ENCODE measurements at places on chromosomes 1 and 21.

- peak; percentile 87 for DNase-seq
Measured at GRCh38 chr21:45615145-45615711, 28.3 kb upstream of the PCBP3 start.

GRCh38 chr1:12383001-12383400 is 153.2 kb downstream of the VPS13D start:
- no peak for DNase-seq

DNA sequence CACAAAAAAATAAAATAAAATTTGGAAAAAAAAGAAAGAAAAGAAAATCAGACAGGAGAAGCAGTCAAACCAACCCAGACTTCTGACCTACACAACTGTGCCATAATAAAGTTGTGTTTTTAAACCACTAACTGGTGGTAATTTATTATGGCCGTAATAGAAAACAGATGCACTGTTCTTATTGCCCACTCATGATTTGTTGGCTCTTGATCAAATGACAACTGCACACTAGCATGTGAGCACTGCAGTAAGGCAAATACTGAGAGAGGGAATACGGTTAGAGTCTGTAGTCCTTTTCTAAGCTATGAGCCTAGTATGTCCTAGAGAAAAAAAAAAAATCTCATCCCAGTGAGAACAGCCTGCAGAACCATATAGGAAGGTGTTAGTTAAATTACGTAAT is 61.2 kb upstream of the TNR start:
- no peak for DNase-seq

GRCh38 chr1:64245495-64245894 is 42.1 kb downstream of the UBE2U start:
- DNase-seq = no peak

GRCh38 chr1:151801310-151801820 is 3.9 kb downstream of the LINGO4 start:
- no peak for DNase-seq

- DNase-seq = no peak
Measured at GRCh38 chr1:49364676-49365075, 588.0 kb upstream of the BEND5 start.

- DNase-seq = no peak
Measured at GRCh38 chr1:231591466-231591865, 35.1 kb upstream of the DISC1 start.

GRCh38 chr1:160397651-160398050 is 2.7 kb upstream of the VANGL2 start:
- no peak for DNase-seq

DNA sequence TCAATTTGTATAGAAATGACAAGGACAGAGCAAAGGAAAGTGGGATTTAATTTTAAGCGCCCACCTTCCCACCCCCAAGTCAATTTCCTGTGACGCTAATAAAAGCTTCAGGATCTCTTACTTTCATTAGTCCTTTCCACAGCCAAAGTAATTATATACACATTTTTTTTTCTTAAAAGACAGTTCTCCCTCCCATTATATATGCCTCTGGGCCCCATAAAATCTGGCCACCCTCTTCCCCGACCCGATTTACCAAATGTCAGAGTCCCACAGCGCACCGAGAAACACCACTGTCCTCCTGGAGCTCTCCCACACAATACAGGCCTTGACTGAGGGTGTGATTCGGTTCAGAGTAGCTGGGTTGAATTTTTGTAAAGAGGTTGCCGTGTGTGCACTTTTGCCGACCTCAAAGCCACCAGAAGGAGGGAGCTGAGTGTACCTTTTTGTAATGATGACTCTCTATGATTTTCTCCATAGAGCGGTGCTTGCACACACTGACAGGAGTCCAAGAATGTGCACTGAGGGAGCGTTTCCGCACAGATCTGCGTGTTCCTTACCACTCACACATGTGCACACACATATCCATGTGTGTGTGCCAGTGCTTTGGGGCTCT is 26.2 kb upstream of the IL10 start:
- no peak for DNase-seq

DNA sequence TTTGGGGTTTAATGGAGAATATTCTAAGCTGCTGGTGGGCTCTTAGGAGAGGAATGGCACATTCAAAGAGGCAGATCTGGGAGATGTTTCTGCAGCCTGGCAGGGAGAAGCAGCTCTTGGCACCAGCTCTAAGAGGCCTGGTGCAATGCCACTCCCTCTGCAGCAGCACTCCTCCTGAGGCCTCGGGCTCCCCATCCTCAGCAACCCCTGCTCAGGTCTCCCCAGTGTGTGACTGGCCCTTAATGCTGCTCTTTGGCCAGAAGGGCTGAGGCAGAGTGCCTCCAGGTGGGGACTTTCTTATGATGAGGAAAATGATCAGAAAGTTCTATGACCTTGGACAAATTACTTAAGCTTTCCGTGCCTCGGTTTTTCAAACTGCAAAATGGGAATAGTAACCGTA is 55.5 kb downstream of the MAB21L3 start:
- no peak for DNase-seq

DNA sequence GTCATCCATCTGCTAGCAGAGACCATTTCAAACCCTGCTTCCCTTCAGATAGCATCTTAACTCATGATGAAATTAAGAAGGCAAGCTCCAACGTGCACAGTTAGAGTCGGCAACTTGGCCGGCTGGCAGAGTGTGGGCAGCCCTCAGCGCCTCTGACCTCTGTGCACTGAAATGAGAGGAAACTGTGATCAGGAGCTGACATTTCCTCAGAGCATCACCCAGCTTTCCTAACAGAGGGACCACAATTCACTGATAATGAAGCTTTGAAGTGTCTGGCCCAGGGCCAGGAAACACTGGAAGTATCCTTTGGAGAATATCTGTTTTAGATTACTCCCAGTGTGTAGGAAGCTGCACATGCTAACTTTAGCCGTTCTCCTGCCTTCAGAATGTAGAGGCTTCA is 145.0 kb upstream of the ZC3H11B start:
- no peak for DNase-seq

DNA sequence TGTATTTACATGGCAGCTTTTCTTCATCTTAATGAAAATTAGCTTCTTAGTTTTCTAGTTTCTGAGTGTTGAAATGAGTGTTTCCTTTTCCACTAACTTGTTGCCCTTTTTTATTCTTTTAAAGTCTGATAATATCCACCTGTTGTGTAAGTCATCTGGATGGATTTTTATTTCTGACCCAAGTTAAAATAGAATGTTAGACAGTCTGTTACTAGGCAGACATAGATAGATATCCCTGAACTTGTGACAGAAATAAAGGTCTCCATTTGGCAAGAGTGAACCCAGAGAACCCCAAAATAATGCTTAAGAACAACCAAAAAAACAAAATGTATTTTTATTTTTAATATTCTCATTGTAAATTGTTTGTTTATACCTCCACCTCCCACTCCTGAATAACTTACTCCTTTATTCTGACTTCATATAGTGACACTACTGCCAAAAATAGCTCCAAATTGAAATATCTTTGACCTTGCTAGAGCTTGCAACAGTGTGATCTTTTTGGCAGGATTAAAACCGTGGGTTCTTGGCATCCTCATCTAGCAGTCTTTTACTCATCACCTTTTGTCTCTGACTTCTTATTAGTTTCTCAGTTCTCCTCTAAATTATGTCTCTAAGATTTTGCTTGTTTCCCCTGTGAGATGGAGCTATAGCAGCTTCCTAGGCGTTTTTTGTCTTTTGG is 26.9 kb upstream of the SH3D21 start:
- DNase-seq = no peak

GRCh38 chr21:42807938-42808613 is 71.3 kb downstream of the WDR4 start:
- DNase-seq = no peak

- DNase-seq = no peak
Measured at GRCh38 chr1:175343945-175344344, 151.4 kb upstream of the KIAA0040 start.

DNA sequence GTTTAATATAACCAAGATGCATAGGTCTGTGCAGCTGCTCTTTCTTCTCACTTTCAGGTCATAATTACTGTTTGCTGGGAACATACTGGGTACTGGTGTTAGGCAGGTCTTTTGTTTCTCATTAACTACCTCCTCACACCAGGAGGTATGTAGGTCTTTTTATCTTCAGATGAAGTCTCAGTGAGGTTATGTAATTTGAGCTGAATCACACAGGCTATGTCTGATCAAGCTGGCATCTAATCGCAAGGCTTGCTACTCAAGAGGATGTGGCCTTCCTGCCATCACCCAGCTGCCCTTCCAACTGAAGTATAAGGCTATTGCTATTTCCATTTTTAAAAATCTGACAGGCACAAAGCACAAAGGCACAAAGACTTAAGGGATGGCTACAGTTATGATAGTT is 96.4 kb downstream of the RUNX1 start:
- DNase-seq = no peak

DNA sequence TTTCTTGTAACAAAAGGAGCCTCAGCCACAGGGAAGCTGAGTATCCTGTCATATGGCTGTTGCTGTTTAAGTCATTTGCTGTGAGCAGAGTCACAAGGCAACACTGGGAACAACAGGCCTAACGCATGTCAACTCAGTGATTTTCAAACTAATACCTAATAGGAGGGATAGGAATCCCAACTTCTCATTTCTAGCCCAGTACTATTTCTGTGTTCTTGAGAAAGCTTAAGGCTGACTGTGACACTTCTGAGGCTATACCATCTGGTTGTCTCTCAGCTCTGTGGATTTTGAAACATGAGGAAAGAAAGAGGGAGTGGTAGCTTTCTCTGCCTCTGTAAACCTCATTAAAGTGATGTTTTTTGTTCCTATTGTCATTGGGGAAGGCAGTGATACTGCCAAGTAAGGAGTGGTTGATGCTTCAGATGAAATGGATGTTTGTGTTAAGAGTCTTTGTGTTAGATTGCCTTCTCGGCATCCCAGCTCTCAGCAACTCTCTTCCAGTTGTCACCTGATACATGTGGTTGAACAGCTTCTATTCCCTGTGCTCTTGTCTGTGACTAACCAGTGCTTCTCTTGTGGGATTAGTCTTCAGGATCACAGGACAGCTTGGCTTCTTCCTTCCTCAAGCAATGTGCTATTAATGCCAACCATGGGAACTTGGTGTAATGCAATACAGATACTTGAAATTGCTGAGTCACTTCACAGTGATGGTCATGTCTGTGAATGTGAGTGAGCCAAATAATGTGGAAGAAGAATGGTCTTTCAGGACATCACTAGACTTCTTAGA is 166.8 kb upstream of the IVNS1ABP start:
- DNase-seq = no peak

DNA sequence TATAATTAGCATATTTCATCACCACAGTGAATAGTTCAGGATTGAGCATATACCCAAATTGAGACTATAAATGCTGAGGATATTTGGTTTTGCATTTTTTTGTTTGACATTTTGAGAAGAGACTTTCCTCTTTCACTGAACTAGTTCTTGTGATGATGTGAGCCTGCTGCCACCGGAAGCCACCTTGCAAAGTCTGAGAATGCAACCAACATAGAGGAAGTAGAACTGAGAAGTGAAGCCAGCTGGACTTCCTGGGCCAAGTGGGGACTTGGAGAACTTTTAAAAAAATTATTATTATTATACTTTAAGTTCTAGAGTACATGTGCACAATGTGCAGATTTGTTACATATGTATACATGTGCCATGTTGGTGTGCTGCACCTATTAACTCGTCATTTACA is 102.3 kb downstream of the RPE65 start:
- peak; percentile 73 for DNase-seq

- no peak for DNase-seq
Measured at GRCh38 chr1:38917337-38917736, 24.3 kb downstream of the RHBDL2 start.

GRCh38 chr21:33824156-33824941 is 91.3 kb downstream of the ATP5PO start:
- no peak for DNase-seq

GRCh38 chr1:154533952-154534844 is 24.3 kb downstream of the UBE2Q1 start:
- DNase-seq = no peak

DNA sequence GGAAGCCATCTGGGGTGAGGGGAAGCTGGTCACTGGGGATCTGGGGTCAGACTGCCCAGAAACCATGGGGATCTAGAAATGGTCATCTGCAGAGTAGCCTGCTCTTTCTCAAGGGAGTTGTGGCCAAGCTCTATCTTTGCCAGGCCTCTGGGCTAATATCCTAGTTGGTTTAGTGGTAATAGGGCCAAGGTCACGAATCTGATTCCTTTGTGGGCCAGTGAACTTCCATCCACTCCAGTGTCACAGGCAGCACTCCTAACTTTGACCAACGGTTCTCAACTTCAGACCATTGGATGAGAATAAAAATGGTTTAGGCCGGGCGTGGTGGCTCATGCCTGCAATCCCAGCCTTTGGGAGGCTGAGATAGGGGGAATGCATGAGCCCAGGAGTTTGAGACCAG is 28.1 kb upstream of the PPP2R5A start:
- no peak for DNase-seq

DNA sequence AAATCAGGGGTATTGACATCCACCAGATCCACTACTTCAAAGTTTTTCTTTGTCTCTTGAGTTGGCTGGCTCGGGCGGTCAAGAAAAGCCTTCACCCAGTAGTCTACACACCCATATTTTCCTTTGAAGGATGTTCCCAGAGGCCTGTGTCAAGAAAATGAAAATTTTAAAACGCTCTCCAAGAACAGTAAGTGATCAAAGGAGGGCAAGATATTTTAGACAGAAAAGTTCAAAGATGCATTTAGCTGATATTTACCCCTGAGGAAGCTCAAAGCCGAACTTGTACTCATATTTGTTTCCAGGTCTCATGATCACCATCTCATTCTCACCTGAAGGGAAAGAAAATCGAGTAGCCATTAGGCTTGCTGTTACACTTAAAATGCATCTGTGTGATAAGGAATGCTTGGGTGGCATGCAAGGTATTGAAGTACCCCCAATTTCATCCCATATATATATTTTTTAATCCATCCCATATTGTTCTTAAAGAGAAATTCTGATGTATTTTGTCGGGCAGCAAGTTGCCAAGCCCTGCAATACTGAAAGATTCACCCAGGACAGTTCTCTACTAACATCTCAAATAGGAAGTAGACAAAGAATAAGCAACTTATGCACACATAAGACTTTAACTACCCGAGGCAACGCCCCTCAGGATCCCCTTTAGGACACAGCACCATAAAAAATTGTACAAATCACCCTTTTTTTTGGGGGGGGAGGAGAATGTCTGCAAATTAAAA is 1.1 kb downstream of the TXNIP start:
- no peak for DNase-seq

DNA sequence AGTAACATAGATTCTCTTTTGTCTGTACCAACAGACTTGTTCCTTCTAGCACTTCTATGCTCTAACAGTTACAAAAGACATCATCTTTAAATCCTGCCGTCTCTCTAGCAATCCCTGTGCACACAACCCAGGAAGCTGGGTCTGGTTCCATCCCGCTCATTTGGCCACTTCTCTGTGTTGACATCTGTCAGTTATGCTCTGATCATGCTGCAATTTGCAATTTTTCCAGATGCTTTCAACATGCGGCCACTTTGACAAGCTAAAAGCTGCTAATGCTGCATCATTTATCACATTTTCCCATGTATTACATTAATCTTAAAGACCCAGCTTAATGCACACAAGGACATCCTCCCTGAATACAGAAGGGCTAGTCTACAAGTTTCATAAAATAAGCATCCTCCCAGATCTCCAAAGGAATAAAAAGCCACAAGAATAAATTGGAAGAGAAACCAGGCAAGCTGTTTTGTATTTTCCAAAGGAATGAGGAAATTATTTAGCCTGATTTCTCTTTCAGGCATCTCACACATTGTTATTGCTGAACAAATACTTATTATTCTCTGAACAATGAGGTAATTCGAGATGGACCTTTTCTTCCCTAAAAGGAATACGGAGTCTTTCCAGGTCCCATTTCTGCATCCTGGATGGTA is 19.0 kb upstream of the LRRC52 start:
- no peak for DNase-seq

- no peak for DNase-seq
Measured at GRCh38 chr1:163231385-163231784, 28.7 kb upstream of the RGS5 start.

- no peak for DNase-seq
Measured at GRCh38 chr1:22611530-22611947, 24.9 kb upstream of the C1QA start.

Data from Peyer's patch (tissue), 4 donors.